CD4-positive, alpha-beta memory T cell (primary cell): ENCODE measurements at places on chromosomes 5 and 9.
A peak's percentile ranks its signal among the peaks of the same experiment; 100 is the strongest.

- no peak for DNase-seq
Observed at GRCh38 chr5:168529374-168530234, 499 bp downstream of the FBLL1 start.

DNA sequence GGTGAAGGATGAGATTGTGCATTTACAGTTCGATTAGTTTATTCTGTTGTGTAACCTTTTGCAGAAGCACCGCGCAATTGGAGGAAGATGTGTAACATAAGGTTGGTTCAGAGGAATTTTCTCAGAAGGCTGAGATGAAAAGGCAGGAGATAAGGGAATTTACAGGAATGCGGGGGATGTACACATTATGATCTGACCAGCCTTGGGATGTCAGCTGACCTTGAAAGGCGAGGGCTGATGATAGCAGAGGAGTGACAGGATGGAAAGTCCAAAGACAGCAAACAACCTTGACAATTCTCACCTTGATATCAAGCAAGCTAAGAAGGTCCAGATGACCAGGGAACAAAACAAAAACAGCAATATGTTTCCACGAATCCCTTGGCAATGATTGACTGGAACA, 88.8 kb downstream of the OTULIN start:
- DNase-seq: no peak

DNA sequence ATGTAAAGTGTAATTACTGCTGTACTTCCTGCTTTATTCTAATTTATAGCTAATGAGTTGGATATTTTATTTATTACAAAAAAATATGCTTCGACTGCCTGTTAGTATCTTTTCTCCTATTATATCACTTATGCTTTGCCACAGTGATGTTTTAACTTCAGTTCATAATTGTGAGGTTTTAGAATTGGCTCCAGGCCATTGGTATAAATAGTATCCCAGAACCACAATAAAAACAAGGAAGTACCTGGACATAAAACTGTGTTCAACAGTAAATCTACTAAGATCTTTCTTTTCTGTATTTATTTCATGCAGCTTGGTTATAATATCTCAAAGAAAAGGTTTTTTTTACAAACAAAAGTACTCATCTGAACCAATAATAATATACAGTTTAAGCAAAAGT, 354.3 kb upstream of the CDH9 start:
- no peak for DNase-seq

DNA sequence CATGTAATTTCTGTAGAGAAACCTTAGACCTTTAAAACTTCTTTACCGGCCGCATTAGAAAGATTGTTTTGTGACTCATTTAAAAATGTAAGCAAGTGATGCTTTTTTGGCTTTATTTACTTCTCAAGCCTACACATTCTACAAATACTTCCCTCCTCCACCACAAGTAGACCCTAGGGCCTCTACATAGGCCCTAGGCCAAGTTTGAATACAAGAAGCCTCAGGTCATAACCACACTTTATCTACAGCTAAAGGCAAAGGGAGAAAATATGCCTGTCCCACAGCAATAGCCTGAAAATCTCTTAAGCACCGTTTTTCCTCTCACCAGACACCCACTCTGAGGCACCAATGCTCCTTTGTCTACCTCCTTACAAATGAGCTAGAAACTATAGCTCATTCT, 53.9 kb downstream of the CSNK1A1 start:
- DNase-seq: no peak

DNA sequence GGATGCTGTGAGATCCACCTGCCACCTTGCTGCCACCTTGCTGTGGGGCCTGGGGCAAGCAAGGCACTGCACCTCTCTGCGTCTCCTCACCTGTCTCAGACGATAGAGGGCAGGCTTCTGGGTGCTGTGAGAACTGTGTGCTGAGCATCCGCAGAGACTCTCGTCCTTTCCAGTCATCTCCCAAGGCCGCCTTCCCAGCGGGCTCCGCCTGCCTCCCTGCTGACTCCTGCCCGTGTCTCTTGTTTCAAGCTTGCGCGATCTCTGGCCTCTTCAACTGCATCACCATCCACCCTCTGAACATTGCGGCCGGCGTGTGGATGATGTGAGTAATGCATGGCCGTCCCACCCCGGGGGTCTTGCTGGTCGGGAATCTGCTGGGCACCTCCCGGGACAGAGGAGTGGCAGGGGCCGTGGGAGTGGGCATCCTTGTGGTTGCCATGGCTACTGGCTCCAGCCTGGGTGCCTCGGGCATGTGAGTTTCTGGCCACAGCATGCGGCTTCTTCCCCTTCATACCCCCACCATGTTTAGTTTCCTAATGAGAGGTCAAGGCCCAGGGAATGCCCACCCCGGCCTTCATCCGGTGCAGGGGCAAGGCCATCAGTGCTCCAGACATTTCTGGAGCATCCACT, 3.6 kb downstream of the CACFD1 start:
- DNase-seq: no peak

DNA sequence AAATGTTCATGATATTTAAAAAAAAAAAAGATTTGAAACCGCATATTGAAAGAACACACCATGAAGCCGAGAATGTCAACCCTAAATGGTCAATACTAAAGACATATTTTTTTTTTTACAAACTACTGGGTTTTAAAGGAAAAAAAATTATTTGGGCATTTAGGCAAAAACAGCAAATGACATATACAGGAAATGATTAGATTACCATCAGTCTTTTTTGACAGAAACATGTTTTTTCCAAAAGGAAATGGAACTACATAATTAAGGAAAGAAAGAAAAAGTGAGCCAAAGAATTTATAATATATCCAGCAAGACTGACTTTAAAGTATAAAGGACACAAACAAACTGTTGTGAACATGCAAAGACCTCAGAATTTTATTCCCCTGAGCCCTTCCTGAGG, 56.7 kb downstream of the RALGPS1 start:
- no peak for DNase-seq

GRCh38 chr5:159915904-159916840, at the start of gene ADRA1B:
TSS of gene ADRA1B (plus strand) at chr5:159916482. CDS start at chr5:159916906, 424 bp downstream.
- DNase-seq: peak; percentile 28

DNA sequence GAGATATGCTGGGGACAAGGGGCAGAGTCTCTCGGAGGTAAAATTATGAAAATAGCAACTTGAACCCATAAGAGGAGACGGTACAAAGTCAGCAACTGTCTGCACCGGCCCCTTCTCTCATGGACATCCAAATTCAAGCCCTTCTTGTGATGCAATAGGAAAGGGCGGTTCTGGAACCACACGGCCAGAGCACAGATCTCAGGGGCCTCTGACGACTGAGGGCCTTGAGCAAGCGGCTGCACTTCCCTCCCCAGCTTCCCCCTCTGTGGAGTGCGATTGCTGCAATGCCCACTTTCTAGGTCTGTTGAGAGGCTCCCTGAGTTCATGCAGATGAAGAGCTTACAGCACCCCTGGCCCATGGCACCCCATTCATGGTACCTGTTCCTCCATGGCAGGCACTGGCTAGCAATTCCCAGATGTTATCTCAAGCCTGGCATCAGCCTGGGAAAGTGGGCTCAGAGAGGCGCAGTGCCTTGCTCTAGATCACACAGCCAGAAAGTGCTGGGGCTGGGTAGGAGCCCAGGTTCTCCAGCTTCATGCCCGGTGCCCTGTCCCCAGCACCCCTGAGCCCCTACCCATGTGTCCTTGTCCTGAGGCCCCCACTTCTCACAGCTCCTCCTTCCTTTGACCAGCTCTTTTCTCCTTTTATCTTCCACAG, 17.7 kb upstream of the CPLX2 start:
- no peak for DNase-seq
